ENCODE measurements at places on chromosomes 1 and 21.

DNA sequence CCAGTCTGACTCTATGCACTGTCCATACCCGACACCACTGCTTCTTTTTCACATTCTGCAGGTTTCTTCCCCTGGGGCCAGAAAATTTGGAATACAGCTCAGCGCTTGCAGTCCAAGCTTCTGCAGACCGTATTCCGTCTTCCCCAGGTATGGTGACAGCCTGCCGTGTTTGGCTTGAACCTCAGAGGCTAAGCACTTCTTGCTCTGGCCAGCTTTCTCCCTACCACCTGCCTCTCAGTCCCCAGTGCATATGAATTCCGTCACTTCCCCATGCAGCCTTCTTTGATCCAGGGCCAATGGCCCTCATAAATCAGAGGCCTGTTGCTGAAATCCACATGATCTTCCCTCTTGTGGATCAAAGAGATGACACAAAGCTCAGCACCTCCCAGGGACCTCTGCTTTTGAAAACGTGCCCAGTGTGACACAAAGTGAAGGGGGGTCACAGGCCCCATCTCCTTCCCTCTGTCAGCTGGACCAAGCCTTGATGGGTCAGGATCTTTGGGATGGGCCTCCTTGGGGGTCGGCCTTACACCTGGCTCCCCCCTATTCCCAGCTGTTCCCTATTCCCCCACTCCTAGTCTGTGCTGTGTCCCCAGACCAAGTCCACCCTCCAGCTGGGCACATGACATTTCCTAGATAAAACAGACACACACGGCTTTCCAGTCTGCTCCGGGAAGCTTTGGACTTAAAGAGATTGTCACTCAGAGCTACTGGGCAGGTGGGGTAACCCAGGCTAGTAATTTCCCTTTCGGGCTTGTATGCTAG lies 66.6 kb downstream of the HMGB4 start:
- DNase-seq, result no peak

- DNase-seq, result no peak
These were observed 14.8 kb upstream of the SERINC2 start for GRCh38 chr1:31398246-31398645.

DNA sequence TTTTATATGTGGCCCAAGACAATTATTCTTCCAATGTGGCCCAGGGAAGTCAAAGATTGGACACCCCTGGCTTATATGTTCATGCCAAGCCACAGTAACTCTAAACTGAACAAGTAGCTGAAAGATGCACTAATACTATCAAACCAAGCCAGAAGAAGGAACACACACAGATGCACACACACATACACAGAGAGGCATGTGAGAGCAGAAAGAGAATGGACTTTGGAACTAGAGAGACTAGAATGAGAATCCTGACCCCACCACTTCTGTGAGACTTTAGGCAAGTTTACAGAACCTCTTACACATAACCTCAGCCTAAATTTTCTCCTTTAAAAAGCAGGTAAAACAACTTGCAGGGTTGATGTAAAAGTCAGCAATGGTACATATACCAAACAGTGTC lies 11.2 kb upstream of the TMEM81 start:
- DNase-seq, result no peak

- DNase-seq, result no peak
These were observed 20.6 kb upstream of the EGLN1 start for GRCh38 chr1:231442735-231443134.

DNA sequence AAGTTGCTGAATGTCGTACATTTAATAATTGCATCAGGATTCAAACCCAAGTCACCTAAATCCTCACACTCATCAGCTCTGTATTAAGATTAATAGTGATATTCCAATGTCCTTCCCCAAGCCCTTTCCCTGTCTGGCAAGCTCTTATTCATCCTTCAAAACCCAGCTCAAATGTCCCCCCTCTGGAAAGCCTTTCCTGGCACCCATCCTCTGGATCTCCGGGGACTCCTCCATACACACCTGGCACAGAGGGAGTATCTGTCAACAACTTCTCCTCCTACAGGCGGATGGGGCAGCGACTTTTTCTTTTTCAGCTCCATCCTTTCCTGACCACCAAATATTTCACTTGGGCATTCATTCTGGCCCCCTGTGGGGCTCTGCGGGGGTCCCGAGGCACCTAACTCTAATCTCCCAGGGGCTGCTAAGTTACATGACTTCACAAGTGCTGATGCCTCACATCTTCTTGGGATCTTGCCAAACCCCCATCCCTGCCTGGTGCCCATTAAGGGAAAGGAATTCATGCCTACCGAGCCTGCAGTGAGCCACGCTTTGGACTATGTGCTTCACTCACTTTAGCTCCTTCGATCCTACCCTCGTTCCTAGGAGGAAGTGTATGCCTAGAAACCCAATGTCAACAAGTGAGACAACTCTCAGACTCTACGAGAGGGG lies 15.2 kb downstream of the TINAGL1 start:
- no peak for DNase-seq

GRCh38 chr1:116537040-116537831 lies 33.6 kb downstream of the CD58 start:
- DNase-seq, result no peak

GRCh38 chr1:169944621-169945020 lies 50.9 kb upstream of the SCYL3 start:
- DNase-seq, result no peak

DNA sequence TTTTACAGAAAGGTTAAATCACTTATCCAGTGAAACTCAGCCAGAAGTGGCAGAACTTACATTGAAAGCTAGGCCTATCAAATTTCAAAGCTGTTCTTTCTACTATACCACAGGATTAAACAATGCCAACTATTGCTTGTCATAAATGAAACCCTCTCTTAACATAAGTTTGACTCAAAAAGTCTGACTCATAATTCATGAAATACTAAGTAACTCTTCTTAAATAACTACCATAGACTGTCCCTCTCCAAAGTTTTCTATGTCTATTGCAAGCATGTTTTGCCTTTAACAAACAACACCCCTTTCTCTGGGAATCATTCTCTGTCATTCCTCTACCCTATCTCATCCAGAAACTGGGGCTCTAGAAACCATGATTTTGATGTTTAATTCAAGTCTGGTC lies 109.5 kb upstream of the UBE2U start:
- no peak for DNase-seq

DNA sequence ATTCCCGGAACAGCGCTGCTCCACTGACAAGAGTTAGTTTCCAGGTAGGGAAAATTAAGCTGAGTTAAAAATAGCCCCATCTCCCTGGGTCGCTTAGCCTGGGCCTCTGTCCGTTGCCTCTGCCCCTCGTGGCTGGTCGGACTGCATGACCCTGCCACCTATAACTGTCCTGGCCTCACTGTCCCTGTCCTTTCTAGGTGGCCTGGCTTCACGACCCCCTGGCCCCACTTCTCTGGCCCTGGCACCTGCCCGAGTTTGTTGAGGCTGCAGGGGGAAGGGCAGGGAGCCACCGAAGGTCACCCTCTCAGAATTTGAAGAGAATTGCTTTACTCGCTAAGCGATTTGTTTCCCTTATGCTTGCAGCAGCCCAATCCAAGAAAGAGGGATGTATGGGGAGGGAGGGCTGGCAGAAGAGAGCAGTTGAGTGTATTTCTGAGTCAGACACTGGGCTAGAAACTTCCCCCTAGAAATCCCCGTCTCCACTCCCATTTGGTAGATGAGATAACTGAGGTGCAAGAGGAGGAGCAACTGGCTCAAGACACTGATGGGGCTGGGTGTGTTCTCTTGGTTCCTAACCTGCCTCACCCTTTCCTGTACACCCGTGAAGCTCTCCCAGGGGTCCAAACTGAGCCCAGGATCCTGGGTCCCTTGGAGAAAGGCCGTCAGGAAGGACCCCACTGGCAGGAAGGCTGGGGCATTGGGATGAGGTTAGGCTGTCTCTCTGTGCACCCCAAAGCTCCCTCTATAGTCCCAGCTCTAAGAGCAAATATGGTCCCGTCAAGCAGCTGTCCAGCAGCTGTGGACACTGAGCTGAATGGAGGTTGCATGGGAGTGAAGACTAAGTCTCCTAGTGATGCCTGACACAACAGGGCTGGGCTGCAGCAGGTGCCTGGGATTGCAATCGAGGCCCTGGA lies 2.9 kb upstream of the EDN2 start:
- no peak for DNase-seq

DNA sequence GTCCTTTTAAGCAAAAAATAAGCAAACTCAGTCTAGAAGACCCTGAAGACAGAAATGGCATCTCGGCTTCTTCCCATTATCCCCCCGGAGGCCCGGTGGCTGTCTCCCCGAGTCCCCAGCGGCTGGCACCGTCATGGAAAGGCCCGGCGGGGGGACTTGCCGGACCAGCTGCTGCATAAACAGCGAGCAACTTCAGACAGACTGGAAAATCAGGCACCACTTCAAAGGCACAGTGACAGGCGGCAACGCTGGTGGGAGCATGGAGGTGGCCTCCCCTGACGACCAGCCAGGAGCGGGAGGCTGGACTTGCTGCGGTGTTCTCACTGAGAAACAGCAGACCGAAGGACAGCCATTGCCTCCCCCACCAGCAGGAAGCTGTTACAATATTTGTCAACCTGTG lies 18.4 kb upstream of the C1QA start:
- DNase-seq, result no peak
